Aorta (tissue), 5 donors: ENCODE measurements at places on chromosomes 3 and 15. TPM values are rescaled to one million over a fixed set of nuclear protein-coding genes. Genes with fewer than 3 reads are reported as not detected.

DNA sequence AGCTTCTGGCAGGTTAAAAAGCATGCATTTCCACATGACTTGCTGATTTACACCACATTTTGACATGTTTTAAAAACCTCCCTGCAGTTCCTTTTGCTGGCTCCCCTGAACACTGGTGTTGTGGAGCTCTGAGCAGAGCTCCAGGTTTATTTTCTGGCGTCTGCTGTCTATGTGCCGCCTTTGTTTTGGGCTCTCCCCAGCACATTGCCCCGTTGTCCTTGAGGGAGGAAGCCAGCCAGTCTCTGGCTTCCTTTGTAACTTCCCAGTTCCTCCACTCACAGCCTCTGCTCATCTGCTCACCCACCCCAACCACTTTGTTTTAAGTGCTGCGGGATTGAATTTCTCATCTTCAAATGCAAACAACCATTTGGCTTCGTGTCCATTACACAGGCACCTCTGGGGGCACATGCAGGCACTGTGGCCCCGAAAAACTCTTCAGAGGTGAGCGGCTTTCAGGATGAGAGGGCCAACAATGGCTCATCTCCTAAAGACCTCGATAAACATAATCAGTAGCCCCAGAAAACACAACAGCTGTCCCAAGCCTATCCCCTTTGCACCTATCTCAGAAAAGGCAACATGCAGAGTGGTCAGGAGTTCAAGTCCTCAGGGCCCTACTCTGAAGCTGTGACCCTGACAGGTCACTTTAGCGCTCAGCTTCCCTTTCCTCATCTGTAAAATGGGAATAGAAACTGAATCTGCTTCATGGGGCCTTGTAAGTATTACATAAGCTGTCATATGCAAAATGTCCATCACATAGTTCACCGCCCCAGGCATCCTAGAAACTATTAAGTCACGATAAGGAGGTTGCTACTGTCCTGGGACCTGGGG lies 1.3 kb upstream of the MEF2A start:
- H3K4me3 ChIP-seq, result no peak overlapping the region
- no peaks in the 10 kb centered on the region for H3K27me3 ChIP-seq

DNA sequence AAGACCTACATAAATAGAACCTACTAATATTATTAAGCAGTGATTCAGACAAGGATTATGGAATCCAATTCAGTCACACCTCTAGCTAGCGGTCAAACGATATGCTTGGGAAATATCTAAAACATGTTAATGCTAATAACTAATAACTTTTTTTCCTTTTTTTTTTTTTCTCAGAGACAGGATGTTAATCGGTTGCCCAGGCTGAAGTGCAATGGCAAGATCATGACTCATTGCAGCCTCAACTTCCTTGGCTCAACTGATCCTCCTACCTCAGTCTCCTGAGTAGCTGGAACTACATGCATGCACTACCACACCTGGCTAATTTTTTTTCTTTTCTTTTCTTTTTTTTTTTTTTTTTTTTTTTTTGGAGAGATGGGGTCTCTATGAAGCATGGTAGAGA lies 124.1 kb downstream of the NR2E3 start:
- H3K27ac ChIP-seq, result no peak overlapping the region
- H3K27me3 ChIP-seq, result no peaks in the 10 kb centered on the region
- no peak overlapping the region for H3K4me3 ChIP-seq
- H3K36me3 ChIP-seq, result peaks cover 3% of the 10 kb centered on the region
- DNase-seq, result no peak
- no peaks in the 10 kb centered on the region for H3K4me1 ChIP-seq

DNA sequence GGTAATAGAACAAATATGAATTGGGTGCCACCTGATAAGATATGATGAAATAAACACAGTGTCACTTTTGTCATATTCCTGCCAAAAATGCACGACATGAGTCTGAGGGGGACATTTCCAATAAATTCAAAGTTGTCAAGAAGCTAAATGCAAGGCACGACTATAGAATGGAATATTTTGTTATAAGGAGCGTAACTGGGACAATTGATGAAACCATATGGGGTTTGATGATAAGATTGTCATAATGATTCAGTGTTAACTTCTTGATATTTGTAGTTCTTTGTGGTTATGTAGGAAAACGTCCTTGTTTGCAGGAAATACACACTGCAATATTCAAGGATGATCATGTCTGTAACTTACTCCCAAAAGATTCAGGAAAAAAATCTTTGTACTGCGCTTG lies 163.3 kb downstream of the MEX3B start:
- no peaks in the 10 kb centered on the region for H3K36me3 ChIP-seq
- H3K4me3 ChIP-seq, result no peak overlapping the region
- no peaks in the 10 kb centered on the region for H3K4me1 ChIP-seq
- no peaks in the 10 kb centered on the region for H3K27me3 ChIP-seq
- no peak overlapping the region for H3K27ac ChIP-seq

DNA sequence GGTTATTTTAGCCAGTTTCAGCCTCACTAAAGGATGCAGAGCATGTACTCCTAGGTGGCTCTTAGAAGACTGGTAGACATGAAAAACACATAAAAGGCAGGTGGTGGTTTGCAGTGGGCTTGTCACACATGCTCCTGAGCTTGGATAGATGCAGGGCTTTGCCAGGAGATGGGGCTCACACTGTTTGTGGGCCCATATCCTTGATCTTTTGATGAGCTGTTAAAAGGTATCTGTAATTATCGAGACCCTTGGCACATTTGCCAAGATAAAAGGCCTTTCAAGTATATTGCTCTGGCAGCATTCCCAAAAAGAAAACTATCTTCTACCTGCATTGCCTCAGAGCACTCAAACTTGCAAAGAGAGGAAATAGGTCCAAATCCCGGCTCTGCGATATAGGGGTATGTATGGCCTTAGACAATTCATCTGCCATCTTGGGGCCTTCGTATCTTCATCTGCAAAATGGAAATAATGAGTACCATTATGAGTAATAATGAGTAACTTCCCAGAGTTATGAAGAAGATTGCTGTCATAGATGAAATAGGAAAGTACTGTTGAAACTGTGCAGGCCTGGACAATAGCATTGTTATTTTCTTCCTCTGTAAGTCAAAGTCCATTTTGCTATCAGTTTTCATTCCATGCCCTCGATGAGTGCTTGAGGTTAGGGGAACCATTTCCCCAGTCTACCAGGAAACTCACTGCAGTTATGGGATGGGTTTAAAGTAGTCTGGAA lies 172.7 kb downstream of the SYNPR start:
- H3K27me3 ChIP-seq, result peaks cover 2% of the 10 kb centered on the region
- H3K27ac ChIP-seq, result no peak overlapping the region
- H3K36me3 ChIP-seq, result no peaks in the 10 kb centered on the region
- DNase-seq, result no peak
- H3K4me3 ChIP-seq, result no peak overlapping the region

GRCh38 chr3:120013481-120013880 lies 80.8 kb downstream of the GSK3B start:
- no peak for DNase-seq
- no peak overlapping the region for H3K4me3 ChIP-seq
- H3K27me3 ChIP-seq, result no peaks in the 10 kb centered on the region
- peaks cover 5% of the 10 kb centered on the region for H3K4me1 ChIP-seq
- H3K36me3 ChIP-seq, result no peaks in the 10 kb centered on the region

GRCh38 chr3:98565237-98565643 lies 28.2 kb downstream of the CPOX start:
- DNase-seq, result no peak
- H3K27me3 ChIP-seq, result no peaks in the 10 kb centered on the region
- H3K27ac ChIP-seq, result no peak overlapping the region
- H3K4me1 ChIP-seq, result no peaks in the 10 kb centered on the region

GRCh38 chr3:9676785-9677184 lies 26.8 kb upstream of the CPNE9 start:
- no peak overlapping the region for H3K27ac ChIP-seq
- H3K4me3 ChIP-seq, result no peak overlapping the region
- H3K4me1 ChIP-seq, result no peaks in the 10 kb centered on the region
- DNase-seq, result no peak
- peaks cover 25% of the 10 kb centered on the region for H3K36me3 ChIP-seq

DNA sequence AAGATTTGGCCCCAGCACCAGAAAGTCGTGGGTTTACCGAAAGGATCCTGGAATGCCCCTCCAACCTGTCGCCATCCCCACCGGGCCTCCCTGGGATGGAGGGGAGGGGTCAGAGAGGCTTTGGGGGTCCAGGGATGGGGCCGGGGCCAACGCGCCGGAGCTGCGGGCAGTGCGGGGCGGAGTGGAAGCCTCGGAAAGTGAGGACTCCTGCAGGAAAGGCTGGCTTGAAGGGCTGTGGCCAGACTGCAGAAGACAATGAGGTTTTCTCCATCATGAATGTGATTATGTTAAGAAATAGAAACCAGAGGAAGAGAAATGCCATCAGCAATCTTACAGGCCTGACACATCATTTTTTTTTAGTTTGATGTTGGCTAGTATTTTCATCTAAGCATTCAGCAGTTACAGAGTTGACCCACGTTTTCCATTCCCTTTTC lies 738 bp downstream of the YEATS2 start:
- no peak overlapping the region for H3K27ac ChIP-seq
- H3K27me3 ChIP-seq, result no peaks in the 10 kb centered on the region
- DNase-seq, result no peak
- H3K4me3 ChIP-seq, result peak overlapping the region; percentile 93
- H3K4me1 ChIP-seq, result peaks cover 3% of the 10 kb centered on the region

- no peaks in the 10 kb centered on the region for H3K27me3 ChIP-seq
- H3K4me1 ChIP-seq, result no peaks in the 10 kb centered on the region
- H3K27ac ChIP-seq, result no peak overlapping the region
- DNase-seq, result no peak
- no peak overlapping the region for H3K4me3 ChIP-seq
Observed at GRCh38 chr15:98164571-98164970, 204.1 kb downstream of the ARRDC4 start.

DNA sequence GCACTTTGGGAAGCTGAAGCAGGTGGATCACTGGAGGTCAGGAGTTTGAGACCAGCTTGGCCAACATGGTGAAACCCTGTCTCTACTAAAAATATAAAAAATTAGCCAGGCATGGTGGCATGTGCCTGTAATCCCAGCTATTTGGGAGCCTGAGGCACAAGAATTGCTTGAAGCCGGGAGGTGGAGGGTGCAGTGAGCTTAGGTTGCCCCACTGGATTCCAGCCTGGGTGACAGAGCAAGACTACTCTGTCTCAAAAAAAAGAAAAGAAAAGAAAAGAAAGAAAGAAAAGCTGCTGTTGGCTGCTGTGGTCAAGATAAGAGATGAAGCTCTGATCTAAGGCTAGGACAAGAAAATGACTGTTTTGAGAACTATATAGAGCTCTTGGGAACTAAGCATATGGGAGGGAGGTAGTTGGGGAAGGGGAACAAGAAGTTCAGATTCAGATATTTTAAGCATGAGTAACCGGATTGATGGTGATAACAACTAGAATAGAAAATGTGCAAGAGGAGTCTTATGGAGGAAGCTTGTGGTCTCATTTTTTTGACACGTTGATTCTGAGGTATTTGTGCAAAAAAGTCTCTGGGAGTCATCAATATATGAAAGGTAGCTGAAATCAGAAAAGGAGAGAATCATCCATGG lies 25.7 kb downstream of the DNAH12 start:
- no peaks in the 10 kb centered on the region for H3K36me3 ChIP-seq
- no peaks in the 10 kb centered on the region for H3K27me3 ChIP-seq
- no peak overlapping the region for H3K27ac ChIP-seq
- H3K4me1 ChIP-seq, result no peaks in the 10 kb centered on the region

- no peaks in the 10 kb centered on the region for H3K4me1 ChIP-seq
- H3K4me3 ChIP-seq, result no peak overlapping the region
- DNase-seq, result no peak
- H3K36me3 ChIP-seq, result peaks cover 2% of the 10 kb centered on the region
- no peaks in the 10 kb centered on the region for H3K27me3 ChIP-seq
Observed at GRCh38 chr15:48590723-48591122, 54.8 kb downstream of the FBN1 start.

GRCh38 chr3:109851854-109852253 lies 514.5 kb upstream of the DPPA4 start:
- H3K27me3 ChIP-seq, result no peaks in the 10 kb centered on the region
- H3K4me3 ChIP-seq, result no peak overlapping the region
- DNase-seq, result no peak
- H3K36me3 ChIP-seq, result no peaks in the 10 kb centered on the region

DNA sequence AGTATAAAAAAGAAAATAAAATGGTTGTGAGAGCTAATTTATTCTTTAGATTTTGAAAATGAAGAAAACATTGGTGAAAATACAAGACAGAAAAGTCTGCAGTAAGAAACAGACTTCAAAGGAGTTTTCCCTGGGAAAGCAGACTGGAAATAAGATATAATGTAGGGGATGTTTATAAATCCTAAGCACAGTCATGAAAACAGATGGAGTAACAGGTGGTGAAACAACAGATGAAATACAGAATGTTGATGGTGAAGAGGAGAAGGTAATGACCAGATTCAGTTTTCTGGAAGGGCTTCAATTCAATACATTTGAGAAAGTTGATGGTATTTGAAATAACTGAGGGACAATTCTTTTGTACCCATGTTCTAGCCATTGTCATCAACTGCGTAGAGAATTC lies 353.9 kb downstream of the CHL1 start:
- H3K4me1 ChIP-seq, result no peaks in the 10 kb centered on the region

GRCh38 chr3:44321335-44321734 lies 17.2 kb upstream of the TCAIM start:
- no peak overlapping the region for H3K4me3 ChIP-seq
- no peak overlapping the region for H3K27ac ChIP-seq
- DNase-seq, result no peak

DNA sequence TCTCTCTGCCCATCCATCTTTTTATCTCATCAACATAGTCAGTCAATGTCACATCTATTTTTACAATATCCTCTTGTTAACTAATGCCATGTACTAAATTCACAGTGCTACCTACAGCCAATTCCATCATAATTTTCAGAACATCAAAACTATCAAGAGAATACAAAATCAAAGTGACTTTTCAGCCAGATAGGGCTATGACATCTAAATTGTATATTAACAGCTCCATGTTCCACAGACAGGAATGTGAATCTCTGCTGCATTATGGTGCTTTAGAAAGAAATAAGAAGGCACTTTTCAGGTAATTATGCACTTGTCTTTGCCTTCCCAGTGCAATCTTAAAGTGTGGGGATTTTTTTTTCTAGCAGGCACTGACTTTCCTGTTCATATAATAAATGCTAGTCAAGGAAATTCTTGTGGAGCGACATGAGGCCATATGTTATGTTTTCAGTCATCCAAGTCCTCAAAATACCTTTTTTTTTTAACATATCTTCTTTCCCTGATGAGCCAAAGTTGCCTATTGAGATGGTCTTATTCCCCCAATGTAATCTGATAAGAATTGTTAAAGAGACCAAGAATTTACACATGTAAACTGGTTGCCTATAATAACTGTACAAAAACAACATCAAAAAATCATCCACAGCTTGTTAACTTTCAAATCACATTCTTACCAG lies 252.0 kb upstream of the CNTN3 start:
- H3K4me3 ChIP-seq, result no peak overlapping the region
- H3K27me3 ChIP-seq, result no peaks in the 10 kb centered on the region
- DNase-seq, result no peak
- no peaks in the 10 kb centered on the region for H3K4me1 ChIP-seq
- H3K36me3 ChIP-seq, result no peaks in the 10 kb centered on the region
- H3K27ac ChIP-seq, result no peak overlapping the region

- H3K36me3 ChIP-seq, result no peaks in the 10 kb centered on the region
- H3K4me3 ChIP-seq, result no peak overlapping the region
- DNase-seq, result no peak
Observed at GRCh38 chr3:181687190-181687589, 24.5 kb upstream of the SOX2 start.

Gene CYP8B1
- not detected for total RNA-seq

Gene SCN11A
- 0.16 TPM for total RNA-seq

Gene C3orf22
- not detected for total RNA-seq

Gene LRTM1
- total RNA-seq, result not detected

Gene CNTN6
- 0.26 TPM for total RNA-seq

Gene SPINK8
- total RNA-seq, result not detected

Gene CHRD
- 46.5 TPM for total RNA-seq

Gene INO80
- 23.5 TPM for total RNA-seq

Gene TNNC1
- 4.7 TPM for total RNA-seq

Gene KLHDC8B
- 27.0 TPM for total RNA-seq
